ENCODE measurements at places on chromosomes 13 and 19.

GRCh38 chr19:45587873-45588272 is 3.3 kb upstream of the OPA3 start:
- no peak for DNase-seq

DNA sequence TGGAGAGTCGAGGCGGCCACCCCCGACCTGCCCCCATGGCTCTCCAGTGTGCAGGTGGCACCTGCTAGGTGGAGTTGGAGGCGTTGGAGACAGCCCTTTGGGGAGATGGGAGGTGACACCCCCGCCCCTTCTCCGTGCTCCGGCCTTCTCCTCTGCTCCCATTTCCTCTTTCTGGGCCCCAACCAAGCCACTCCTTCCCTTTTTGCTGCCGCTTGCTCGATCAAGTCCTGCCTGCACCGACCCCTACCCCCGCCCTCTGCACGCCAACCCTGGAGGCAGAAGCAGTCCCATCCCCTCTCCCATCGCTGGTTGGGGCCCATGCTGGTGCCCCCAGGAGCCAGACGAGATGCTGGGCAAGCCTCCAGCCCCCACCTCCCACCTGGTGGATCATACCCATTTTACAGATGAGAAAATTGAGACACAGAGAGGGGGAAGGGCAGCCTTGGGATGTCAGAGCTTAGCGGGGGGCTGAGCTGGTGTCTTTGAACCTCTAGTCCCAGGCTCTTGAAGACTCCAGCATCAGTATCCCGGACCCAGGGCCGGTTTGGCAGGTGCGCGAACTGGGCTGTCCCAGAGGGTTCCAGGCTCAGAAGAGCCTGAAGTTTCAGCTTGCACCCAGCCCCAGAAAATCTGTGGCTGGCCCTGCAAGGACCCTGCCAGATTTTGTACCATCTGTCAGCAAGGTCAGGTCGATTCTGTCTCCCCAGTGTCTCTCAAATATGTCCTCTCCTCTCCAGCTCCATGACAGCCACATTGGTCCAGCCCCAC is 10.3 kb downstream of the GNA15 start:
- no peak for DNase-seq

DNA sequence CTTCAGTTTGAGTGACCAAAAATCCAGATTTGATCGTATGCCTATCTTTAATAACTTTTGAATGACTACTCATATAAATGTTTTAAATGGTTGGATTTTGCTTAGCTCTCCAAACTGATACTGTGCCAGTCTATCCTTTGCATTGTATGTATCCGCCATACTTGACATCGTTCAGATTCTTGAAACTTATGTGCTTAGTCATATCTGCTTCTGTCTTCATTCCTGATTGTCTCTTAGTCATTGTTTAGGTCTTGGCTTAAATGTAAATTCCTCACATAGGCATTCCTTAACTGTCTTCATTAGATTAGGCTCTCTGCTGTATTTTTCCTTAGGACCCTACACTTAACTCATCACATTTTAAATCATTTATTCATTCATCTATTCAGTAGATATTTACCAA is 126.0 kb downstream of the PCCA start:
- DNase-seq, result no peak

GRCh38 chr19:33879818-33880575 is 83.3 kb downstream of the KCTD15 start:
- DNase-seq, result no peak

GRCh38 chr19:43625918-43626579 is 6.6 kb upstream of the ZNF428 start:
- no peak for DNase-seq

DNA sequence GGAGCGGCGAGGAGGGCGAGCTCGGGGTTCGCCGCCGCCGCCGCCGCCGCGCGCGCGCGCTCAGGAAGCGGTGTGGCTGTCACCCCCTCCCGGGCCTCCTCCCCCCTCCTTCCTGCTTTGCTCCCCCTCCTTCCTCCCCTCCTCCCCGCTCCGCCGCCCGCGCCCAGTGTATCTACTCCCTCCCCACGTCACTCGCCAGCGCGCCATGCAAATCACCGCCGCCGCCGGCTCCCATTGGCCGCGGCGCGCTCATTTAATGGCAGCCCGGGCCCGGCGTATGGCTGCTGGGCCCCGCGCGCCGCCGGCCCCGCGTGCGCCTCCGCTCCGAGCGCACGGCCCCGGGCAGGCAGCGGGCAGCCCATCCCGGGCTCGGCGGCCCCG is 335 bp upstream of the SOX1 start:
- peak; percentile 42 for DNase-seq

GRCh38 chr13:71879129-71879535 is 12.1 kb upstream of the DACH1 start:
- no peak for DNase-seq

DNA sequence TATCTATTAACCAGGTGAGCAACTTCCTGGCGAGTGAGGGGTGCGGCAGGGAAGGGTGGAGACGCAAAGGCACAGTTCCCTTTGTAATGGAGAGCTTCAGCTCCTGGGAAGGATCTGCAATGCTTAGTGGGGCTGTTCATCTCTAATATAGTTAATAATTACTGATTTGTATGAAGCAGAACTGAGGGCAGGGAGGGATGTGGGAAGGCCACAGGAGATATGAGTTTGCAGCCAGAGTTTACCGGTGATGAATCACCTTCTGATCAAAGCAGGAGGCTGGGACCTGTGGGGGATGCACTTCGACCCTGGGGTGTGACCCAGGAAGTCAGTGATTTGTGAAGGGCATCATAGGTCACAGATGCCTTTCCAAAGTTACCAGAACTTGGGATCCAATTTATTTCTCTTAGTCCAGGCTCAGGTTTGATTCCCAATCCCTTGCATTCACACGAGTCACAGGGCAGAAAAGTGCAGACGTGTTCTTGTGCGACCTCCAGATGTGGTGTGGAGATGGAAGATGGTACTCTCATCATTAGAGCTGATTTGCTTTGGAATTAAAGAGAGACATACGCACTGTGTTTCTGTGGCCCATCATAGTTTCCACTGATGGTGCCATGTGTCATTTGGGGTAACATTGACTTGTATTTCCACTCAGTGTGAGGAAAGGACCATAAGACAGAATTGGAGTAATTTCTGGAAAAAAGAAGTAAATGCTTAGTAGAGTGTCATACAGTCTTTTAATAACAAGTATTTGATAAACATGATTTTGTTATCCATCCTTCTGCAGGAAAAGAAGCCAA is 55.0 kb downstream of the LRCH1 start:
- no peak for DNase-seq

DNA sequence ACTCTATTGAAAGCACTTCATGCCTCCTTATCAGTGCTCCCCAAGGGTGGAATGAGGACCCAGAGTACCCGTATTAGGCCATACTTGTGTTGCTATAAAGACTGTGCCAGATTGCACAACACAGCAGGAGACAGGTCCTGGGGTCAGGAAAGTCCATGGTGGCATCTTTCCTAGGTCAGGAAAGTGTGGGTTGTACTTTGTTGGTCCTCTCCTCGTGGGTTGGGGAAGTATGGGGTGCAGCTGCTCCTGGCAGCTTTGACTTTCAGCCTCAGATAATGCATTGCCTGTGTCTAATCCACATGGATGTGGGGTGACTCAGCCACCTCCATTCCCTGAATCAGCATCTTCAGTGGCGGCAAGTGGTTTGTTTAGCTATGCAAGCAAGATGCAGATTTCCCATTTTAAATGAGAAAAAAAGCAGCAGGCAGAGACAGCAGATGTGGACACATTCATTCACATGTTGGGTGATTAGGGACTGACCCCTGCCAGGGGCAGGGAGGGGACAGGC is 8.4 kb upstream of the CYP2B6 start:
- no peak for DNase-seq

GRCh38 chr13:50682966-50683365 is 160.5 kb downstream of the DLEU7 start:
- DNase-seq, result no peak

- no peak for DNase-seq
Observed at GRCh38 chr19:39444598-39445195, 685 bp upstream of the SUPT5H start.

DNA sequence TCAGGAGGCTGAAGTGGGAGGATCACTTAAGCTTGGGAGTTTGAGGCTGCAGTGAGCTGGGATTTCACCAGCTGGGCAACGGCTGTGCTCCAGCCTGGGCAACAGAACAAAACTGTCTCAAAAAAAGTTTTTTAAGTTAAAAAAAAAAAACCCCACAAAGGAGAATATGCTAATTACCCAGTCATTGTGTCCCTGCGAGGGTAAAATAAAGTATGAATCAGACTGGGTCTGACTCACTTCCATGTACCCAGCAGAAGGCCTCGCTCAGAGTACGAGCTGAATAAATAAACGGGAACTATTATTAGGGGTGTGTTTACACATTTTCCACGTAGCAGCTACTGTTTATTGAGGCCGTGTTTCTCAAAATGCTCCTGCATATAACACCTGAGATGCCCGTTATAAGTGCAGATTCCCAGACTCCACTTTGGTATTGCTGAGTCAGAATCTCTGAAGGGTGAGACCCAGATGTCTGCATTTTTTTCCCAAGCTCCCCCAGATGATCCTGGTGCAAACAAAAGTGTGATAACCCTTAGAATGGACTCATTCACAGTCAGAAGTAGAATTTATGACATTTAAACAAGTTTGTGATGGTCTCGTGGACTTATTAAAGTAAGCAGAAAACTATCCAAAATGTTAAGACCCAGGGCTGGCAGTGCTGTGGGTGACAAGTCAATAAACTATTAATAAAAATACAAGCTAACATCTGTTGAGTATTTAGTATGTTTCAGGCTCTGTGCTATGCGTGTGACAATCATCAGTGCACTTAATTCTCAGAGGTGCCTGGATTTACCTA is 28.2 kb downstream of the KCNC3 start:
- no peak for DNase-seq

- DNase-seq, result no peak
Observed at GRCh38 chr13:95304453-95304852, 3.2 kb upstream of the ABCC4 start.

GRCh38 chr13:44125943-44126469 is 246.3 kb downstream of the LACC1 start:
- DNase-seq, result no peak

DNA sequence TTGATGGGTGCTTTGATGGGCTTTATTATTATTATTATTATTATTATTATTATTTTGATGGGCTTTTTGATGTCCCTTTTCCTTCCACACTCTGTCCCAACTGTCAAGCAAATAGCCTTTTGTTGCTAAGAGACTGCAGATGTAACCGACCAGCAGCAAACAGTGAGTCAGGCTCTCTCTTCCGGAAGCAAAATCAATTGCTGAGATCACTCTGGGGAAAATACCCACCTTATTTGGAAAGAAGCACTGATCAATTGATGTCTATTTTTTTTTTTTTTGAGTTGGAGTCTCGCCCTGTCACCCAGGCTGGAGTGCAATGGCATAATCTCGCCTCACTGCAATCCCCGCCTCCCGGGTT is 2.9 kb downstream of the LDLR start:
- DNase-seq, result no peak

DNA sequence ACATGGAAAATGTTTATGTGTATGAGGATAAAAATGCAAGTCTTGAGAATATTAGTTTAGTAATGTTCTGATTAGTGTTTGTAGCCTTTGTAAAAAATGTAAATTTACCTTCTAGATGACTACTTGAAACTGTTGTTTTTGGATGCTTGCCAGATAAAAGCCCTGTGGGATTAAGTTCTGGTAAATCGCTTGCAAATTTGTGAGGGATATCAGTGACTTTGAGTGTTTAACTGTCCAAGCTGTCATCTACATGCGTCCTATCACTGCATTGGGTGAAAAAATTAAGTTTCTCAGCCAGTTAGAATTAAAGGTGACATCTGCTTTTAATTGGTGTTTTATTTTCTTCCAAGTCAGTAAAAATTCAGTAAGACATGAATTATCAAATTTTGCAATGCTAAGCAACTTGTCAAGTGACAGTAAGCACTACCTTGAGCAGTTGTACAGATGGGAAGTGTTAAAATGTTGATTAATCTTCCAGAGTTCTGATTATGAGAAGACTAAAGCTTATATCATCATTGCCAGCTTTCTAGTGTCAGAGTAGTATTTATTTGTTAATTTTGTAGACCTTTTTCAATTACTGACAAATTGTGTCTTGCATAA is 88.0 kb downstream of the PCCA start:
- no peak for DNase-seq

DNA sequence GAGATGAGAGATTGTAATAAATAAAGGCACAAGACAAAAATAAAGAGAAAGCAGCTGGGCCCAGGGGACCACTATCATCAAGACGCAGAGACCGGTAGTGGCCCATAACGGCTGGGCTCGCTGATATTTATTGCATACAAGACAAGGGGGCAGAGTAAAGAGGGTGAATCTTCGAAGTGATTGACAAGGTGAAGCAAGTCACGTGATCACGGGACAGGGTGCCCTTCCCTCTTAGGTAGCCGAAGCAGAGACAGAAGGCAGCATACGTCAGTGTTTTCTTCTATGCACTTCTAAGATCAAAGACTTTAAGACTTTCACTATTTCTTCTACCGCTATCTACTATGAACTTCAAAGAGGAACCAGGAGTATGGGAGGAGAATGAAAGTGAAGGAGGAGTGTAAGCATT is 4.6 kb upstream of the PRKCG start:
- no peak for DNase-seq

All from stimulated activated CD4-positive, alpha-beta T cell treated with anti-CD3 and anti-CD28 coated beads, TNF-alpha, amount 100 ng/mL, for 1 hour (primary cell).